ENCODE measurements at places on chromosomes 11 and 22.

DNA sequence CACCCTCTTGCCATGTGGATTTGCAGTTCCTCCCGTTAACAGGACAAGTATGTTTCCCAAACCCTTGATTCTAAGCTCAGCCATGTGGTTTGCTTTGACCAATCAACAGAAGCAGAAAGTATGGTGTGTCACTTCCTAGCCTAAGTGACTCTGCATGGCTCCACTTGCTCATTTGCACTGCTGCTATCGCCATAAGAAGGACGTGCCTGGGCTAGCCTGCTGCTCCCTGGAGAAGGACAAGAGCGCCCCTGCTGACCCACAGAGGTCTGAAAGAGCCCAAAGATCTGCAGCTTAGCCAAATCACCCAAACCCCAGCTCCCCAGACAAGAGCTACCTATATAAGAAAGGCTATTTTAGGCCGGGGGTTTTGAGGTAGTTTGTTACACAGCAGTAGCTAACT lies 18.0 kb downstream of the TBRG1 start:
- no peak for DNase-seq

- DNase-seq, result peak; percentile 81
Measured at GRCh38 chr22:45101515-45102227, 62.1 kb upstream of the NUP50 start.

GRCh38 chr11:85772695-85773094 lies 38.2 kb downstream of the SYTL2 start:
- peak; percentile 54 for DNase-seq

DNA sequence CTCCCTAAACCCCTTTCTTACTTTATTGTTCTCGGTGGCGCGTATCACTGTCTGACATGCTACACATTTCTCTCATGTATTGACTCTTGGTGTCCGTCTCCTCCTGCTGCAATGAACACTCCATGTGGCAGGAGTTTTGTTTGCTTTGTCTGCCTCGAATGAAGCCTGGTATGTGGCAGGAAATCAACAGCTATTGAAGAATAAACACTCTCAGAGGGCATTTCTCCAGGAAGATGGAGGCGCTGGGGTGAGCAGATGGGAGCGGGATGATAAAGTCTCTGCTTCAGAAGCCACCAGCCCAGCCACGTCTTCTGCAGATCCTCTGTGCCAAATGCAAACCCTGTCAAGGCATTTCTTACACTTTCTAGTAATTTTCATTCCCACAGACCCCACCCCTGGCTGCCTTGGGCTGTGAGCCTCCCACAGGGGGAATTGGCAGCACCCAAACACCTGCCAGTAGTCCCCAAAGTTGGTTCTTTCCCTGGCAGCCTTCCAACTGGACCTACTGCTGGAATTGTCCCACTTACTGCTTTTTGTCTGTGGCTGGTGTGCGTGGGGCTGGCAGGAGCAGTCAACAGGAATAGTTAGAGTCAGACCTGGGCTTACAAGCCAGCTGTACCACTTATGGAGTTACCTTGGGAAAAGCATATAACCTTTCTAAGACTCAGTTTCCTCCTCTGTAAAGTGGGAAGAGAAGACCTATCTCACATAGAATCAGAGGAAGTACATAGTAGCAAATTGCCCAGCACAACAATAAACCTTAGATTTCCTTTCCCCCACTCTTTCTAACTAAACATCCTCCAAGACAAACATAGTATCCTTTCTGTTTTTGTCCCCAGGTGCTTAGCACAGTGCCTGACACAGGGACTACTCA lies 13.3 kb upstream of the IL10RA start:
- DNase-seq, result peak; percentile 7

DNA sequence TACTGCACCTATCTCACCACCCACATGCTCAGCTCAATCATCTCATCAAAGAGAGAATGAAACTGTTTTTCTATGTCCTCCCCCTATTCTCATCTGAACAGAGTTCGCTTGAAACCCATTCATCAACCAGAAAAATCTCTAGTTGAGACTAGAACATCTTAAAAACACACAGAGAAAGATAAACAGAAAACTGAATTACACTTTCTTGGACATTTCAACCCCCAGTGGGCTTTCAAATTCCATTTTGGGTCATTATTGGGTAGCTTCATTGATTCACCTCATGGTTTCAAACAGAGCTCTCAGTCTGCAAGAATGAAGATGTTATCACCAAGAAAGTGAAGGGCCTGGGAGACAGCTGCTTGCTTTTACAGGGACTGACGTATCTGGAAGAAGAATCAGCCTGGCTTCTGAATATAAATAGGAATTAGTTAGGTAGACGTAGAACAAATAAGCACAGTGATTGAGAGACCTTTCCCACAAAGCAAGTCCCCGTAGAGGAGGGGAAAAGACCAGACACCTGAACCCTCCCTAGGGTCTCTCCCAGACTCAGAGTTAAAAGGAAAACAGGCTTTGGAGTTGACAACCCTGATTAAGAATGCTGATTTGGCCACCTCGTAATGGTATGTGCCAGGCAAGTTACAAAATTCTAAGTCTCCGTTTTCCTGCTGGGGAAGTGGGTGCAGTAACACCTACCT lies 155.7 kb downstream of the BBOX1 start:
- DNase-seq, result no peak

DNA sequence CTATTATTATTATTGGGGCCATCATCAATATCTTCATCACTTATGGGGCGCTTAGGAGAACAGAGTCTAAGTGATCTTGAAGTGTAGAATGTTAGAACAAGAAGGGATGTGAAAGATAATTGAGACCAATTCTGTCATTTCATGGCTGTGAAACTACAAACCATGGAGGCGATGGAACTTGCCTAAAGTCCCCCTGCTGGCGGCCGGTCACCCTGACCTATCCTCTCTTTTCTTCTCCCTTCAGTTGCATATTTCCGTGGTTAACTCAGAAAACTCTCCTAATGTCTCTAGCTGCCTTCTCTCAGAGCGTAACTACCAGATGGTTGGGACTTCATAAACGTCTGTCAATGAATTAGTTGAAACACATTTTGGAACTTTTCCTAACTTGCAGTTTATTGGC lies 6.6 kb upstream of the OR4B1 start:
- peak; percentile 12 for DNase-seq

DNA sequence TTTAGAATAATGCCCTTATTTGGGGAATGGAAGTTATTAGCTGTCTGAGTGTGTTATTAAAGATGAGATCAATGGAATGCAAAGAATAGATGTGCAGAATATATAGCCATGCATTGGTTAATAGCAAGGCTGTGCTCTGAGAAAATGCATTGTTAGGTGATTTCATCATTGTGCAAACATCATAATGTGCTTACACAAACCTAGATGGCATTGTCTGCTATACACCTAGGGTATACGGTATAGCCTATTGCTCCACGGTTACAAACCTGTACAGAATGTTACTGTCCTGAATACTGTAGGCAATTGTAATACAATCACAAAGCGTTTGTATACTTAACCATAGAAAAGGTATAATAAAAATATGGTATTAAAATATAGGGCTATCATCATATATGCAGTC lies 25.5 kb downstream of the SLC5A12 start:
- DNase-seq, result no peak

DNA sequence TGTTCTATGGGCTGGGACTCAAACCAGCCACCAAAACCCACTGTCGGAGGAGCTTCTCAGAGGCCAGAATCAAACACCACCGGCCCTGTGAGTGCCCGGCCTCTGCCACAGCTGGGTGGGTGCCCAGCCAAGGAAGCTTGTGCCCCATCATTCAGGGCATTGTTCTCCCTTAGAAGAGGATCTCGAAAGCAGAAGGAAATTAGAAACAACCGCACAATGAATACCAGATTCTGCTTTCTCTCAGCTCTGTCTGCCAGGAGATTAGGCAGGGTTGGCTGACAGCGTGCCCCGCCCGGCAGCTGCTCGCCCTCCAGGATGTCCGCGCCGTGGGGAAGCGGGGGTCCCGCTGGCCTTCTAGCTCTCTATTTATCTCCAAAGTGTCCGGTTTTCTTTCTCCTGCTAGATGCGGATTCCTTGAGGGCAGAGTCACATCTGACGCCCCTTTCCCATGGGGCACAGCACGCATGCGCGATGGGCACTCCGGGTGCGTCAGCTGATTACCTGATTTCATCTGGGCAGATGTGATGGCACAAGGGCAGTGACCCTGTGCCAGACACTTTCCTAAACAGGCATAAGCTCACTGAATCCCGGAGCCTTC lies 25.5 kb downstream of the SCGB1A1 start:
- peak; percentile 57 for DNase-seq

- DNase-seq, result peak; percentile 80
Measured at GRCh38 chr11:46127150-46127638, 5.9 kb upstream of the PHF21A start.

DNA sequence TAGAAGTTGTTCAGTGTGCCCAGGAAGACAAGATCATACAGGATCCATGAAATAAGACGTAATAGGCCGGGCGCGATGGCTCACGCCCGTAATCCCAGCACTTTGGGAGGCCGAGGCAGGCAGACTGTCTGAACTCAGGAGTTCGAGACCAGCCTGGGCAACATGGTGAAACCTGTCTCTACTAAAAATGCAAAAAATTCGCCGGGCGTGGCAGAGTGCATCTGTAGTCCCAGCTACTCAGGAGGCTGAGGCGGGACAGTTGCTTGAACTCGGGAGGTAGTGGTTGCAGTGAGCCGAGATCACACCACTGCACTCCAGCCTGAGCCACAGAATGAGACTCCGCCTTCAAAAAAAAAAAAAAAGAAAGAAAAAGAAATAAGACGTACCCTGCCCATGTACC lies 56.7 kb downstream of the APOL3 start:
- DNase-seq, result no peak

GRCh38 chr11:1558775-1559110 lies 13.3 kb downstream of the DUSP8 start:
- no peak for DNase-seq

DNA sequence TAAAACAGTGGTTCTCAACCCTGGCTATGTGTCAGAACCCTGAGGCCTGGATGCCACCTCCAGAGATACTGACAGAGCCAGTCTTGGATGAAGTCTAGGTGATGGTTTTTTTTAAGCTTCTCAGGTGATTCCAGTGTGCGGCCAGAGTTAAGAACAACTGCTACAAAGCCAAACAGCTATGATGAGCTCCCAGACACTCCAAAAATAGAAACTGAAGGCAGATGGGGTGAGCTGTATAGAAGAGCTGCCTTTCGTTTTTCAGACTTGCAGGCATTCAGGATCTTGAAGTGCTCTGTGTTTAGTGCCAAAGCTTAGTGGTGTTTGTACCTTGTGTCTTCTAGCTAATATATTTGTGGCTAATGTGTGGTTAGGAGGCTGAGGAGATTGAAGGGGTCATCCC lies 14.2 kb downstream of the SCUBE2 start:
- no peak for DNase-seq

GRCh38 chr11:45603946-45604682 lies 61.3 kb downstream of the CHST1 start:
- DNase-seq, result no peak

DNA sequence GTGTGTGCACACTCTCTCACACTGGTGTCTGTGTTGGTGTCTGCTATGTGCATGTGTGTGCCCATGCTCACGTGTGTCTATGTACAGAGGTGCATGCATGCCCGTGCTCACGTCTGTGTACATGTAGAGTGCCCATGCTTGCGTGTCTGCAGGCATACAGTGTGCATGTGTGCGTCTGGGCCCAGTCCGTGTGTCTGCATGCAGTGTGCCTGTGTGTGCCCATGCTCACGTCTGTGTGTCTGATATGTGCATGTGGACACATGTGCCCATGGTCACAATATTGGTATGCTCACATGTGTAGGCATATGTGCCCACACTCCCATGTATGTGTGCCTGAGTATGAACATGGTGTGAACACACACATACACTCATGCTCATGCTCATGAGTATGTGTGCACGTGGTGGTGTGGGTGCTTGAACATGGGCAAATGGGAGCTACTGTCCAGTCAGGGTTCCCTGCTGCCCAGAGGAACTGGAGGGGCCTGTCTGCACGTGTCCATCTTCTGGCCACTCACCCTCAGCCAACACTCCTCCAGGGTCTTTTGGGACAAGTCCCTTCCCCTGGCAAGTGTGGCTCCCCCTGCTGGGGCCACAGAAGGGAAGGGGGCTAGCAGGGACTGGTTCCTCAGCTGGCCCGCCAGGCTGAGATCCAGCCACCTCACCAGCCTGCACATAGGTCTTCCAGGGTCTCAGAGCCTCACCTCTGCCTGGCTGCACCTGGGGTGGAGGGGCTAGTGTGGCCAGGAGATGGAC lies 7.3 kb upstream of the TBX1 start:
- DNase-seq, result no peak

GRCh38 chr11:64489831-64490441 lies 101.1 kb upstream of the SLC22A12 start:
- DNase-seq, result peak; percentile 47

DNA sequence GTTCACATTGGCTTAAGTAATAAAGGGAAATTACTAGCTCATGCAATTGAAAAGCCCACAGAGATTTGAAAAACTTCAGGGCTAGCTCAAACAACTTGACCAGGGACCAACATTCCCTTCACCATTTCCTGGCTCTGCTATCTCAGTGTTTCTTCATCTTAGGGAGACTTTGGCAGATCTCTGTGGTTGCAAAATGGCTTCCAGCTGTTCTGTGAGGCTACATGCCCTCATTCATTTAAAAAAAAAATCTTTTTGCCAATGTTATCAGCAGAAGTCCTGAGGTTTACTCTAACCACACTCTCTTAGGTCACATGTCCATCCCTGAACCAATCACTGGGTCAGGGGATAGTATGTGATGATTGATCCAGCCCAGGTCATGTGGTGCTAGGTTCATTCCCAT lies 13.9 kb upstream of the RASSF10 start:
- DNase-seq, result peak; percentile 68

DNA sequence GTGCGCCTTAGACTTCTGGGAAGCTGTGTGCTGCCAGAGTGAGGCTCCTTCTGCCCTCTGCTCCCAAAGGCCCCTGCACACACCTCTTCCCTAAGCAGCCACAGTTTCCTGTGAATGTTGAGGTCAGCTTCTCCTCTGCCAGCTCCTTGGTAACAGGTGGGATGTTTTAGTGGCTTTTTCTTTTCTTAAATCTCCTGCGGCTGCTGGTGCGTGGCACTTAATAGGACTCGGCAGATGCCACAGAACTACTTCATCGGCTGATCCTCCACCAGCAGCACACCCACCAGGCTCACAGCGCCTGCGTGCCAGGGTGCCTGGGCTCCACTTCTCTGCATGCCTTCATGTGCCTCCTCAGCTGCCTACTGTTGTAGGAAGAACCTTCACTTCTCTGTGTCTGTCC lies 87.8 kb downstream of the RCN1 start:
- no peak for DNase-seq

- no peak for DNase-seq
Measured at GRCh38 chr11:71188073-71188472, 64.3 kb downstream of the SHANK2 start.

GRCh38 chr11:125871391-125872137 lies 15.9 kb upstream of the HYLS1 start:
- peak; percentile 56 for DNase-seq

- no peak for DNase-seq
Measured at GRCh38 chr11:119085437-119085847, 761 bp downstream of the HMBS start.

- no peak for DNase-seq
Measured at GRCh38 chr11:56700914-56701485, 2.1 kb downstream of the OR9G1 start.

GRCh38 chr11:6655020-6655789 lies 404 bp downstream of the DCHS1 start:
- DNase-seq, result no peak

All from choroid plexus epithelial cell (primary cell).